Hematopoietic multipotent progenitor cell treated with erythropoietin and hydrocortisone succinate and interleukin-3 and kit ligand, for 8 days (in vitro differentiated cells): ENCODE measurements at places on chromosomes 3 and 15.

- DNase-seq, result peak; percentile 50
Measured at GRCh38 chr3:69353503-69353902, 32.4 kb downstream of the FRMD4B start.

DNA sequence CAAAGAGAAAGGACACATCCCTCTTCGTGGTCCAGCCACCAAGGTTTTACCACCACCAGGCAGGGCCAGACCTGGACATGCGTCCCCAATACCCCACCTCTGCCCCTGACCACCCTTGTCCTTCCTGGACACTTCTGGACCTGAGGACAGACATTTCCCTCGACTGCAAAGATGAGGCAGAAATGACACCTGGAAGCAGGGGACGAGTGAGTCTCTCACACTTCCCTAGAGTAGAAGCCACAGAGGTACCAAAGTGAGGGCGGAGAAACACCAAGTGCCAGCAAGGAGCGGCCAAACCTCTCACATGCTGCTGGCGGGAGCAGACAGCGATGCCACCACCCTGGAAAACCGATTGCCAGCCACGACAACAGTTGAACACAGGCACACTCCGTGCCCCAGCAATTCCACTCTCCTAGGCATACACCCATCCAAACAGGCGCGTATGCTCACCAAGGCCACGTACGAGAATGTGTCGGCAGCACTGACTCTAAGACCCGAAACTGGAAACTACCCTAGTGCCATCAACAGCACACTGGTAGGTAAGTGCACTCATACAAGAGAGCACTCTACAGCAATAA, 207.0 kb upstream of the NSMCE3 start:
- DNase-seq, result no peak

DNA sequence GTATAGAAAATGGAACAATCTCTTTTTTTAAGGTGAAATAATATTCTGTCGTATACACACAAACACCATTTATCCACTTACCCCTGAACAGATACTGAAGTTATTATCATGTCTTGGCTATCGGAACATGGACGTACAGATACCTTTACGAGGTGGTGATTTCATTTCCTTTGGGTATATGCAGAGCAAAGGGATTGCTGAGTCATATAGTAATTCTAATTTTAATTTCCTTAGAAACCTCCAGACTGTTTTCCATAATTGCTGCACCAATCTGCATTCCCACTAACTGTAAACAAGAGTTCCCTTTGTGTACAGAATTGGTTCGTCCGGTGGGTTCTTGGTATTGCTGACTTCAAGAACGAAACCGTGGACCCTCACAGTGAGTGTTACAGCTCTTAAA, 179.4 kb downstream of the SHOX2 start:
- DNase-seq, result no peak

GRCh38 chr3:134313847-134314587, 60.2 kb downstream of the AMOTL2 start:
- DNase-seq, result no peak

GRCh38 chr3:52809662-52810377, 15.2 kb downstream of the ITIH3 start:
- no peak for DNase-seq

DNA sequence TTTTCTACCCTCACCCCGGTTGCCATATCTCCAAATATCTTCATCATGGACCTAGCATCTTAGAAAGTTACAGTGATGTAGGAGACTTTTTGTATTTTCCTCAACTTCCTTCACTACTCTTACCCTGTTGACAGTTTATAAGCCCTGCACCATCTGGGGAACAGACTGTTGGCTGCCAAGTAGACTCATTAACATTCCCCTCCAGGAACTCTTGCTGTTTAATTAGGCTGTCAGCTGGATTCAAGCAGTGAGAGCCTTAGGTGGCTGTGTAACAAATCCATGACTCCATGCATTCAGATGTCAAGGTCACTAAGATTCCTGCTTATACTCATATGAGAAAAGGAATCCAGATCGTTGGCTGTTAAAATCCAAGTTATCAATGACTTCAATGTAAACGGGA, 198.3 kb downstream of the NAALADL2 start:
- no peak for DNase-seq

DNA sequence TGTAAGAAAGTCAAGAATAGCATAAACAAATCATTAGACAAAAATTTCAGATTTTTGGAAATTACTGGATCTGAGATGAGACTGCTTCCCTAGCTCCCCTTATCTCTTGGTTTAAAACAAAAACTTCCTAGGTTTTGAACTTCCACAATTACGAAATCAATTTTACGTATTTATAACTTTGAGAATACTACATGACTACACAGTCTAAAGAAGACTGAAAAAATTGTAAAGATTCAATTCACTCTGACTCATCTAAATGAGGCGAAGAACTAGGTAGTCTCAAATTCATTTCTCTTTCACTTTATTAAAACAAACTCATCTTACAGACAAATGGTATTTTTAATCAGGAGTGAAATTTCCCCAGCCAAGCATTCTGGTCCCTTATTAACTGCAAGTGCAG, 10.3 kb downstream of the CCDC54 start:
- no peak for DNase-seq

DNA sequence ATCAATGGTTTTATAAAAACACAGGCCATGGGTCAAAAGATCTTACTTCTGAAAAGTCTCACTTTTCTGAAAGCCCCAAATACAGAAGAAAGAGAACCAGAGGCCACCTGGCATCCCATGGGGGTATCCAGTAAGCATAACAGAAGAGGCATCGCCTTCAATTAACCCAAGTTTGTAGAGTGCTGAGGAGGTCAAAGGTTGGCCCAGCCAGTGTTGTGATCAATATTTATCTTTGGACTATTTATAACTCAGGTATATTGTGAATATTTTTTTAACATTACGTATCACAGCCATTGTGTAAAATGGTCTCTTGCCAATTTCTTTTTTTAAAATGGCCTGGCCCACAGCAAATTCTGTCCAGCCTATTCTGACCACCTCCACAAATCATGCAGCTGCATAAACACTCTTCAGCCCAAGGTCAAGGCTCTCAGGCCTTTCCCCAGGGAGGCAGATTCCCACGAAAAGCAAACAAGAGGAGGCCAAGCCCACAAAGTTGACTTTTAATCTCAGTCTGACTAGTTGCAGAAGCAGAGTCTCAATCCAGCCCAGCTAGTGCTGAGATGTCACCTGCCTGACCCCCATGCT, 26.2 kb upstream of the SPTBN5 start:
- DNase-seq, result no peak
